Right hindlimb (tissue), 1 donor: ENCODE measurements at places on chromosomes 16 and 17.

GRCh38 chr16:57265850-57266530, 18.5 kb downstream of the PLLP start:
- no peak for DNase-seq

- DNase-seq, result no peak
Observed at GRCh38 chr16:74842413-74842812, 67.8 kb upstream of the FA2H start.

GRCh38 chr16:12063435-12063834, 86.9 kb downstream of the SNX29 start:
- no peak for DNase-seq

GRCh38 chr17:1942066-1942365, 83.1 kb downstream of the RTN4RL1 start:
- no peak for DNase-seq

DNA sequence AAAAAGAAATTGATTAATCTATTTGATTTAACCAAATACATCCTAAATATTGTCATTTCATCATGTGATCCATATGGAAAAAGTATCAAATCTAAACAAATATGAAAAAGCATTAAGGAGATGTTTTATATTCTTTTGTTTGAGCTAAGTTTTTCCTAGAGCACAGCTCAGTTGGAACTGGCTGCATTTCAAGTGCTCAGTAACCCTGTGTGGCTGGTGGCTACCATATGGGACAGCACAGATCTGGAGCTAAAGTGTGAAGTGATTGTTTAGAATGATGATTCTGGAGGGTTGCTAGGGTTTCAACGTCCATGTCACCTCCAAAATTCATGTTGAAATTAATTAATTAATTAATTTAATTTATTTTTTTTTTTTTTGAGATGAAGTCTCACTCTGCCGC, 137.5 kb downstream of the XYLT1 start:
- no peak for DNase-seq

GRCh38 chr16:23959072-23959751, 123.4 kb downstream of the PRKCB start:
- no peak for DNase-seq

GRCh38 chr16:27678955-27679354, 129.0 kb downstream of the KATNIP start:
- DNase-seq, result no peak

GRCh38 chr16:2737238-2737605, 15.2 kb upstream of the SRRM2 start:
- no peak for DNase-seq

GRCh38 chr17:1087381-1088241, 90.7 kb downstream of the TIMM22 start:
- DNase-seq, result peak; percentile 62

- DNase-seq, result no peak
Observed at GRCh38 chr16:12350945-12351344, 374.4 kb downstream of the SNX29 start.

DNA sequence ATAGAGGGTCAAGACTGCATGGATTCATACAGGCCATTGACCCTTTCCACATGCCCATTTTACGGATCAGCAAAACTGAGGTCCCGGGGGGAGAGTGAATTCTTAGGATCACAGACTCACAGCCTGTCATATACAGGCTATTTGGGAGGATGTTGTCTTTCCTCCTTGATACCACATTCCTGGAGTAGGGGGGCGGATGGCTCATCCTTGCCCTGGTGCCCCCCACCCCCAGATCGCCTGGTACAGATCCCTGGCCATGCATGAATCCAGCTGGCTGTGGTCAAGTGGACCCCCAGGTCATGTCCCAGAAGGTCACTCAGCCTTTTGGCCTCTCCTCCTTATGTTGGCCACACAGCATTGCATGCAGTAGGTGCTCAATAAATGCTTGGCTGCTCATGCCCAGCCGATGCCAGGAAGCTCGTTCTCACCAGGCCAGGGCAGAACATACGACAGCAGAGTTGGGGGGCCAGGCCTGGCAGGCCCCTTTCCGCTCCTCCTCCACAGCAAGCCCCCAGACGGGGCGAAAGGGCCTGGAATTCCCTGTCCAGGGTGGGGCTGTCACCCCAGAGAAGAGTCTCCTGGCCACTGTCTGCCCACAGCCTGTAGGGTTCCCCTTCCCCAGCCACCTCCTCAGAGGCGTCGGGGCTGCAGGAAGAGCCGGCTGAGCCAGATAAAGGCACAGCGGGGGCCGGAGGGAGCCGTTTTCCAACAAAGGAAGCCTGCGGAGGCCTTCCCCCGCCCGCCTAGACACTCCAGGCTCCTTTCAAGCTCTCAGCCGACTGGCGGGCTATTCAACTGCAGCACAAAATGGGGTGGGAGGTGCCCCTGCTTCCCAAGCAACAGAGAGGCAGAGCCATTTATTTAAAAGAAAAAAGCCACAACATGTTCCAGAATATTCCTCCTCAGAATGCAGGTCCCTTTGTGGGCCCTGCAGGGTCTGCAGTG, 215.7 kb upstream of the CIBAR2 start:
- peak; percentile 73 for DNase-seq

DNA sequence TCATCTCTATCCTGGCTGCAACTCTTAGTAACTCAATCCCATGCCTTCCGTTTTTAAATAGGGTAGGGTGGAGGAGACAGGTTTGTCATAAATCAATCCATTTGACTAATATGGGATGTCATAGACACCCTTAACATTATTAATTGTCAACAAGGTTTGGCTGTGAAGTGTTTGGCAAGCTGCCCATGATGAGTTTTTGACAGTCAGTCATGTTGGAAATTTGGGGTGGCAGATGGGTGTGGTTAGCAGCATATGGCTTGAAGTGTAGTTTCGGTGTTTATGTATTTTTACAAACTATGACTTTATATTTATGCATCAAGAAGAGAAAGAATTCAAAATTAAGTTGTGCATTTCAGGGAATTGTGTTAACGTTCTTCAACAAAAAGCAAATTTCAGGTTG, 221.8 kb upstream of the CDH5 start:
- no peak for DNase-seq

- DNase-seq, result no peak
Observed at GRCh38 chr17:76716146-76716838, 5.5 kb upstream of the MXRA7 start.

DNA sequence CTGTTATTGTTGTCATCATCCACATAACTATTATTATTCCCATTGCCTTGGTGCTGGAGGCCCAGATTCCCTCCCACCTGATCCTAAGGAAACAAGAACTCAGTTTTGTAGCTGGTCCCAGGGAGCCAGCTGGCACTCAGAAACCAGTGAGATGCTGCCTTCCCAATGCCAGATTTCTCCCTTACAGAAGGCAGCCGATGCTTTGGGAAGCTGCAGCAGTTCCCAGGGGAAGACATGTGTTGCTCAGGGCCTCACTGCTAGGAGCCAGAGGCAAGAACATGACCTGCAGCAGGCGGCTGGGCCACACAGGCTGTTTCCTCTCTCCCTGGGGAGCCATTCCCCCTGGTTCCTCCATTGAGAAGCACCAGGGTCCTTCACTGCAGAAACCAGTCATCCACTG, 59.9 kb upstream of the GRIN2A start:
- no peak for DNase-seq

DNA sequence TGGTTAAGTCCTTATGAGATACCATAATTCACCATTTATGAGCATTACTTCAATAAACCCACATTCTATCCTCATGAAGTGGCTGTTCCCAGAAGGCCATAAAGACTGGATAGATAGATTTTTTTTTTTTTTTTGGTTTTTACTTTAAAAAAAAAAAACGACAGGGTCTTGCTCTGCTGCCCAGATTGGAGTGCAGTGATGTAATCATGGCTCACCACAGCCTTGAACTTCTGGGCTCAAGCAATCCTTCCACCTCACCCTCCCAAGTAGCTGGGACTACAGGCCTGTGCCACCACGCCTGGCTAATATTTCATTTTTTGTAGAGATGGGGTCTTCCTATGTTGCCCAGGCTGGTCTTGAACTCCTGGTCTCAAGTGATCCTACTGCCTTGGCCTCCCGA, 102.3 kb downstream of the XYLT1 start:
- DNase-seq, result no peak

- no peak for DNase-seq
Observed at GRCh38 chr16:68724797-68725196, 12.3 kb upstream of the CDH1 start.

GRCh38 chr17:44069974-44070454, 521 bp upstream of the G6PC3 start:
- DNase-seq, result no peak

GRCh38 chr17:64147110-64148016, 17.4 kb upstream of the ERN1 start:
- no peak for DNase-seq

DNA sequence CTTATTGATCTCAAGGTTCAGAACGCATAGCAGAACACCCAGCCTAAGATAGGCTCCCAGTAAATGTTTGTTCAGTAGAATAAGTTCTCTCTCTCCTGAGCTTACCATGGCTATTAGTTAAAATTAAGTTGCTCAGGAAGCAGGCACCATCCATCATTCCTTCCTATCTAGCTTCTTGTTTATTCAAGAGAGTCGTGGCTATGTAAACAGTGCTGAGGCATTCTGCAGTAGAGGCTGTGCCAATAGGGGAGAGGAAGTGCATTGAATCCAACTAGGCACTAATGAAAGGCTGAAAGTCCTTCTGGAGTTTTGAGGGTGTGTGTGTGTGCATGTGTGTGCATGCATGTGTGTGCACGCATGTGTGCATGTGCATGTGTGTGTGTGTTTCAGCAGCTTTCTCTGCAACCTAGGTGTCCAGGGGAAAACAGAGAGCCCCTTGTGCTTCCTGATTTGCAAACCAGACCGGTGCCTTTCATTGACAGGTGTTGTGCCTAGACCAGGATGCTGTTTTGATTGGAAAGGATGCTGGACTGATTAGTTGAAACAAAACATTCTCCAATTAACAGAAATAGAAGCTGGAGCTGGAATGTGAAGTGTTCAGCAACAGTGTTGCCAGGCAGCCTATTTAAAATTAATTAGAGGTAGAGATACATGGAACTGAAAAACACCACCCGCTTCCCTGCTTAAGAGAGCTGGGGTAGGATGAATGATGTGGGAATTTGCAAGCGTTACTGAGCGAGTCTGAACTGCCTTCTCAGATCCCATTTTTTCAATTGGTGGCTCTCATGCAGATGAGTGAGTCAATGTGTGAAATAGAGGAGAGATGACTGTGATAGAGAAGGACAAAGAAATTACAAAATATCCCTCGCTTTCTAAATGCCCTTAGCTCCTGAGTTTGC, 103.3 kb upstream of the CLEC3A start:
- no peak for DNase-seq

GRCh38 chr16:49684696-49685095, 171.2 kb downstream of the ZNF423 start:
- peak; percentile 45 for DNase-seq

GRCh38 chr17:13776027-13776551, 174.4 kb upstream of the HS3ST3A1 start:
- no peak for DNase-seq

DNA sequence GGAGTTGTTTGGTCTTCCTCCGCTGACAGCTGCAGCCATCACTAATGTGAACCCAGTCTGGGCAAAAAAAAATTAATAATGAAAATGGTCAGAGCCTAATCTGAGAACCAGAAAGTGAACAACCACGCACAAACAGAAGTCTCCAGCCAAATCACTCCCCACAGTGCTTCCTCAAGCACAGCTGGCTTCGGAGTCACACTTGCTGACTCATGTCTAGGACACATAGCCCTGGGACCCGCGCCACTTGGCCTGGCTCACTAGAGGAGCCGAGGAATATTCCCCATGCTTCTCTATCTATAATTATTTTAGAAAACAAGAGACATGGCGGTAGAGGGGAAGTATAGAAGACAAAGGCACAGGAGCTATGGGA, 109.1 kb downstream of the ZFHX3 start:
- peak; percentile 91 for DNase-seq

DNA sequence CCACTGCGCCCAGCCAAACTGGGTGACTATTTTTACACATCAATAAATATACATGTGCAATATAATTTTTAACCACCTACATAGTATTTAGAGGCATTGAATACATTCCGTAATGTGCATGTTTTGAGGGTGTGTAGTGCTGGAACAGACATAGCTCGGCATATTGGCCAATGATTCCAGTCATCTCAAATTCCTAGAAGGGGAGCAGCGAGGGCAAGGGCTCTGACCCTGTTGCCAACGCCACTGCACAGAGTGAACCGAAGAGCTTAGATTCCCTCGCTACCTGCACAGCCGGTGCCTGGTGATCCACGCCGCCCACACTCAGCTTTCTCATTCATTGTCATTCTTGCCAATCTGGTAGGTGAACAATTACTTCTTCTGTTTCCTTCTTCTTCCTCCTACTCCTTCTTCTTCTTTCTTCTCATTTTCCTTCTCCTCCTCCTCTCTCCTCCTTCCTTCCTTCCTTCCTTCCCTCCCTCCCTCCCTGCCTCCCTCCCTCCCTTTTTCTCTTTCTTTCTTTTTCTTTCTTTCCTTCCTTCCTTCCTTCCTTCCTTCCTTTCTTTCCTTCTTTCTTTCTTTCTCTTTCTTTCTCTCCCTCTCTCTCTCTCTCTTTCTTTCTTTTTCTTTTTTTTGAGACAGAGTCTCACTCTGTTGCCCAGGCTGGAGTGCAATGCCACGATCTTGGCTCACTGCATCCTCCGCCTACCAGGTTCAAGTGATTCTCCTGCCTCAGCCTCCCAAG, 26.3 kb upstream of the ATP2A3 start:
- DNase-seq, result peak; percentile 10

GRCh38 chr16:81610144-81610842, 165.7 kb downstream of the CMIP start:
- DNase-seq, result peak; percentile 91

- no peak for DNase-seq
Observed at GRCh38 chr16:20940871-20941635, 40.5 kb downstream of the LYRM1 start.

DNA sequence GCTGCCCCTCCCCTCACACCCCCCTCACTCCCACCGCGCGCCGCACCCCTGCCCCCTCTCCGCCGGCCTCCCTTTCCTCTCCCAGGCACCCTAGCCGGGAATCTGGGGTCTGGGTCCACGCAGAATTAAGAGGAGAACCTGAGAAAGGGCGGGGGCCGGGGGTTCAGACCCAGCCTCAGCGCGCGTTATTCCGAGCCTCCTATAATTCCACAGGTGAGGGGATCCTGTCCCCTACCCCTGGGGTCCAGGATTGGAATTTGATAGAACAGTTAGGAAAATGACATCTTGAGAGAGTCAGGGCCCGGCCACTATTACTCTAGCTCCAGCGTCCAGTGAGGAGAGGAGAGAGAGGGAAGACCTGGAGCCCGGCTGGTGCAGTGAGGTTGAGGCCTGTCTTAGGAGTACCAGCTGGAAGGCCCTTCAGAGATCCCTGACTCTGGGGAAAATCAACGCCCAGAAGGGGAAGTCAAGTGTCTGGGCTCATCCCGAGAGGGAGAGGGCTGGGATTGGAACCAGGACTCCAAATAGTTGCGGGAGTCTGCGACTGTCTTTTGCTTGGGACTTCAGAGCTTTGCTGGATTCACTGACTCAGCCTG, 17.3 kb downstream of the GRB7 start:
- DNase-seq, result no peak

- no peak for DNase-seq
Observed at GRCh38 chr16:80347002-80347401, 193.8 kb upstream of the DYNLRB2 start.
